ENCODE measurements at places on chromosomes 6 and 20. TPM values are rescaled to one million over a fixed set of nuclear protein-coding genes. Genes with fewer than 3 reads are reported as not detected.

The LINC00237 gene
- polyA plus RNA-seq, result 0.22 TPM

- peak; percentile 35 for DNase-seq
Observed at GRCh38 chr20:32975698-32976674, 28.2 kb downstream of the SUN5 start.

- no peak for DNase-seq
Observed at GRCh38 chr20:40192081-40192480, 497.0 kb downstream of the MAFB start.

The SNX21 gene
- 15.8 TPM for polyA plus RNA-seq

- no peak for DNase-seq
Observed at GRCh38 chr20:35206802-35207201, 19.7 kb upstream of the MMP24 start.

The CFAP61 gene
- 0.08 TPM for polyA plus RNA-seq

GRCh38 chr6:154289818-154290508 is 66.6 kb downstream of the IPCEF1 start:
- DNase-seq, result no peak

The ME1 gene
- polyA plus RNA-seq, result 0.69 TPM

All from H1 (cell line).